ENCODE measurements at places on chromosomes 7 and 10.

DNA sequence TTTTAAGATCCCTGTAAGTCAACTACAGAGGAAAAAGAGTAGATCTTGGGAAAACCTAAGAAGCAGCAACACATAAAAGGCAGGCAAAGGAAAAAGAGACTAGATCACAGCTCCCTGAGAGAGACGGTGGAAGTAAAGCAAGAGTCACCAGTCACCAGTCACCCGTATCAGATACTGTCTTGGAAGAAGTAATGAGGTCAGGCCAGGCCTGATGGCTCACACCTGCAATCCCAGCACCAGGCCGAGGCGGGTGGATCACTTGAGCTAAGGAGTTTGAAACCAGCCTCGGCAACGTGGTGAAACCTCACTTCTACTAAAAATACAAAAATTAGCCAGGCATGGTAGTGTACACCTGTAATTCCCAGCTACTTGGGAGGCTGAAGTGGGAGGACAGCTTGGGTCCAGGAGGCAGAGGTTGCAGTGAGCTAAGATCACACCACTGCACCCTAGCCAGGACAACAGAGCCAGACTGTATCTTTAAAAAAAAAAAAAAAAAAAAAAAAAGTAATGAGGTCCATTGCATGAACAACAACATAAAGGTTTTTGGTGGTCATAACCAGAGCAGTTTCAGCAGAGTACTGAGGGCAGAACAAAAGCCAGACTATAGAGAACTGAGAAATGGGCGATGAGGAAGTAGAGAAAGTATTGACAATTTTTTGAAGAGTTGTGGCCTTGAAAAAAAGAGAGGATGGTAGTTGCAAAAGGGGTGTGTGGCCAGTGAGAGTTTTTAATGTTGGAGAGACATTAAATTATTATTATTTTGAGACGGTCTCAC, 16.9 kb downstream of the ZNF713 start:
- DNase-seq, result no peak

DNA sequence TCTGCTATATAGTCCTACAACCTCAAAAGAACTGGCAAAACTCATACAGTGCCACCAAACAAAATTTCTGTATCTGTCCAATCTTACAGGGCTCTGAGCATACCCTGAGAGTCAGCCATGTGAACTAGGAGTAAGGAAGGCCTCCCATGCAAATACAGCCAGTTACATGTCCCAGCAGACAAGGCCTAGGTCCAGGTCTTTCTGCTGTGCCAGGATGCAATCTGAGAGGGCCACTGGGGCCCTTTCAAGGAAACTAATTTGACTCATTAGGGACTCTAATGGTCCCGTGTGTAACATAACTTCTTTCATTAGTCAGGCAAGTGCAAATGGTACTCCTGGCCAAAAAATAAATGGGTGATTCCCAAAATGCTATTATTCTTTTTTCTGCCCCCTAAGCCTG, 17.9 kb upstream of the HIBADH start:
- DNase-seq, result no peak

GRCh38 chr7:155701972-155702544, 57.6 kb downstream of the RBM33 start:
- DNase-seq, result no peak

- DNase-seq, result no peak
Measured at GRCh38 chr10:133040198-133040597, 47.5 kb upstream of the ADGRA1 start.

DNA sequence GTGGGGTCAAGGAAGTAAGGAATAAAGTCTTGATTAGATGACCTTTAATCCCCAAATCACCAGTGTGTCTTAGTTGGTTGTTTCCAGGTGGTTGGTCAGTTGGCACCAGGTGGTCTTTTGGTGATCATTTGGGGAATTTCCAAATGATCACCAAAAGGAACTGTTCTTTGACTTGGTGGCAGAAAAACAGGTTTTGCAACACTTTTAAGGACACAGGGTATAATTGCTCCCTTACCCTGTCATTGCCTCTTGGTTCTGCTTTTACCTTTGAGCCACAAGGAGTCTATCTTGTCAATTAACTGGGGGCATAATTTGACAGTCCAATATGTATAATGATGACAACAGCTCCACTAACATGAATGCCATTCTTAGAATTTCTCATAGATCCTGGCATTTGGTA, 104.2 kb downstream of the ADK start:
- DNase-seq, result no peak

- DNase-seq, result no peak
Measured at GRCh38 chr7:129160161-129160905, 15.8 kb downstream of the TSPAN33 start.

DNA sequence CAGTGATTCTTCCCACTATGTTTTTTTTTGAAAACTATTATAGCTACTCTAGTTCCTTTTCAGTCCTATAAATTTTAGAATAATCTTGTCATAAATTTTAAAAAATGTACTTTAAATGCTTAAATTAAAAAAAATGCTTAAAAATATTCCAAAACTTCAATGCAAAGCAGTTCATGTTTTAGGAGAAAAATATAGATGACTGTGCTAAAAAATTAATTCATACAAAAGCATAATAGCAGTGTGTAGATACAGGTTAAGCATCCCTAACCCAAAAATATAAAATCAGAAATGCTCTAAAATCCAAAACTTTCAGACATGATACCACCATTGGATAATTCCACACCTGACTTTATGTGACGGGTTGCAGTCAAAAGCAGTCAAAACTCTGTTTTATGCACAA, 12.8 kb downstream of the STEAP4 start:
- no peak for DNase-seq

DNA sequence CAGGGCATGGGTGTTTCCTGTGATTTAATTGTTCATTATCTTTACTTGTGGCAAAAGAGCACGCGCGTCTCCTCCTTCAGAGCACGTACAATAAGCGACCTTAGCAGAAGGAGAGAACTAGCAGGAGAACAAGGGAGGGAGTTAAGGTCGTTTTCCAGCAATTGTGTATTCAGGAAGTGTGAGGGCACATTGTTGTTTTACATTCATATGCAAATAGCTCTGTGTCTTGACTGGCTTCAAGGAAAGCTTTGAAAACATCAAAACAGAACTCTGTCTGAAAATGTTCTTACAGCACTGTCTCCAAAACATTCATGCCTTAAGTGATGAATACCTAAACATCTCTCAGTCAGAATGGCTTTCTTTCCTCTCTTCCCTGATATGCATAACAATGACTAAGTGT, 499.1 kb downstream of the ACTR3B start:
- DNase-seq, result no peak

- DNase-seq, result no peak
Measured at GRCh38 chr10:124156524-124157260, 63.3 kb upstream of the CHST15 start.

- DNase-seq, result no peak
Measured at GRCh38 chr10:94224656-94225055, 138.1 kb downstream of the NOC3L start.

- no peak for DNase-seq
Measured at GRCh38 chr10:76040107-76040829, 608.8 kb downstream of the LRMDA start.

GRCh38 chr10:99297033-99297432, 32.1 kb upstream of the CNNM1 start:
- DNase-seq, result no peak

DNA sequence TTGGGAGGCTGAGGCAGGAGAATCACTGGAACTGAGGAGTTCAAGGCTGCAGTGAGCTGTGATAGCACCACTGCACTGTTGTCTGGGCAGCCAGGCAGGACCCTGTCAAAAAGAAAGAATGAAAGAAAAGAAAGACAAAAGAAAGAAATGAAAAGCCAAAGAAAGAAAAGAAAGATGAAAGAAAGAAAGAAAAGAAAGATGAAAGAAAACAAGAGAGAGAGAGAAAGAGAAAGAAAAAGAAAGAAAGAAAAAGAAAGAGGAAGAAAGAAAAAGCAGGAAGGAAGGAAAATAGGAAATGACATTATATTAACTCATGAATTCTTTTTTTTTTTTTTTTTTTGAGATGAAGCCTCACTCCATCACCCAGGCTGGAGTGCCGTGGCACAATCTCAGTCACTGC, 32.4 kb upstream of the SPDYE3 start:
- DNase-seq, result no peak

DNA sequence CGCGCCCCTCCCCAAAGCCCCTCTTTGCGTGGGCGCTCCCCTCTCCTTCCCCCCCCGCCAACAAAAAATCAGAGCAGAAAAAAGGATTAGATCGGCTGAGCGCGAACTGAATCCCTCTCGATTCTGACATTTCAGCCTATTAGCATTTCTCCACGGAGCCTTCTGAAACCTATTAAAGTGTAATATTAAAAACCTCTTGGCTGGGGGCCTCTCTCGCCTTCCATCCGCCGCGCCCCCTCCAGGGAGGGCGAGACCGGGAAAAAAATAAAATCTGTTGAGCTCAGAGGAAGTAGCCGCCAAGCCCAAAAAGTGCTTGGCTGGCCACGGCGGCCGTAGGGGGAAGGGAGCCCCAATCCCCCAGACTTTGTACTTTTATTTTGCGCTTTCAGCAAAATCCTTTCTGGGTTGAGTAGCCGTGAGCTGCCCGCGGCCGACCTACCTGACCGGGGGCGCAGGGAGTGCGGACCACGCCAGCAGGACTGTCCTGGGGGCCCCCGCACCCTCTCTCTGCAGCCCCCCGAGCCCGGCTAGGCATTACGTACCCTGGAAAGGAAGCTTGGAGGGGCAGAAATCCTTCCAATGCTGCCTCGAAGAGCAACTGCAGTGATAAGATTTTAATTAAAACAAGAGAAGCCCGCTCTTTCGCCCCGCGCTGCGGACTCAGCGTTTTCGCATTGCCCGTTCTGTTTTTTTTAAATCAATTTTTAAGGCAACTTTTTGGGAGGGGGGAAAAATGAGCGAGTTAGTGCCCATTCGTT, 1.3 kb upstream of the TNRC18 start:
- no peak for DNase-seq

GRCh38 chr7:52525772-52526341, 509.6 kb upstream of the POM121L12 start:
- no peak for DNase-seq
